ENCODE measurements at places on chromosomes 2 and 18.

DNA sequence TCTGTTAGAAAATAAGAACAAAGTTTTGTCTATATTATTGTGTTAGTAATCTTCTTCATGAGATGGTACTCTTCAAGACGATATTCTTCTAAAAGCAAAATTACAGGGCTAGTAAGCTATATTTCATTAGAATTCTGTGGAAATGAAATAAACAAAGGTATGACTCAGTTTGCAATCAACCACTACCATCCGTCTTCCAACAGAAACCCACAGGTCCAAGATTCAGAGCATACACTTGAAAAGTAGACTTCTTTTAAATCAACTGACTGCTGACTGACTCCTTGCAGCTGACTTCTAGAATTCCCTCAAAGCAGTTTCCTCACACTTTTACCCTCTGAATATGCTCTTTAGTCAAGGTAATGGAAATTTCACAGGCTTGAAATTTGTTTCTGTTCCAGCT, 193.7 kb downstream of the GCA start:
- DNase-seq, result no peak

DNA sequence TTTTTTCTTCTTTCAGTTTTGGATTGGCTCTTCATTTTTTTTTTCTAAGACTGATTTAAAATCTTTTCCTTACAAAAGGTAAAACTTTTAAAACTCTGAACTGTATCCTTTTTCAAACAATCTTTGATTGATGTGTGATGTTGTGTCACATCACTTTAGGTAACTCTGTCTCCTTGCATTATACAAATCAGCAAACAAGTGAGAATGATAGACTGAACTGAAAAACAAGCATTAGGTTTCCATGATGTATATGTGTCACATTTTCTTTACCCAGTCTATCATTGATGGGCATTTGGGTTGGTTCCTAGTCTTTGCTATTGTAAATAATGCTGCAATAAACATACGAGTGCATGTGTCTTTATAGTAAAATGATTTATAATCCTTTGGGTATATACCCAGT, 655.7 kb downstream of the LRRTM4 start:
- no peak for DNase-seq

GRCh38 chr2:56376699-56377665, 193.2 kb downstream of the CCDC85A start:
- no peak for DNase-seq

DNA sequence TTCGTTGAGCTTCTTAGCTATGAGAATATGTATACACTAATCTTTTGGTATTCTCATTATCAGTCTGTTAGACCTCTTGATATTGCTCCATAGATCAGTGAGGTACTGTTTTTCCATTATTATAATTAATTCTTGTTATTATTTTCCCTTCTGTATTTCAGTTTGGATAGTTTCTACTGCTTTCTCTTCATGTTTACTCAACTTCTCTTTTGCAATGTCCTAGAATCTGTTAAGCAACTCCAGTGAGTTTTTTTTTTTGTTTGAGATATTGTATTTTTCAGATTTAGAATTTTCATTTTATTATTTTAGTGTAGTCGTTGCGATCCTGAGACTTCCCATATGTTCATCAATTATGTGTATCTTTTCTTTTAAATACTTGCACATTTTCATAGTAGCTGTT, 260.8 kb downstream of the SETBP1 start:
- no peak for DNase-seq

- DNase-seq, result no peak
Observed at GRCh38 chr18:3710712-3711301, 260.8 kb downstream of the TGIF1 start.

DNA sequence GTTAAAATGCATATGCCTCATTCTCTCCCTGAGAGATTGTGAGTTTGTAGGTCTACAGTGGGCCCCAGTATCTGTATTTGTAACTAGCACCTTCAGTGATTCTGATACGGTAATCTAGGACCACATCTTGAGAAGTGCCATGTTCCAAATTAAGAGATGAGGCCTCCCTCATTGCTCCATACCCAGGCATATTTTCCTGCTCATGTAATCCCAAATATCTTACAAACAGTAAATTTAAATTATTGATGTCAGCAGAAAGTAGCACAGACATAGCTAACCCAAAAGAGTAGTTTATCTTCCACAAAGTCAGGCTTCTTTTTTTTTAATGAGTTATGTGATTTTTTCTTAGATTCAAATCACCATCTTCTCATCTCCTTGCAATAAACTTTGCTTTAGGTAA, 263.8 kb downstream of the SETBP1 start:
- no peak for DNase-seq

GRCh38 chr18:55179835-55180234, 220.6 kb upstream of the CCDC68 start:
- DNase-seq, result no peak
